ENCODE measurements at places on chromosomes 5 and 9.

DNA sequence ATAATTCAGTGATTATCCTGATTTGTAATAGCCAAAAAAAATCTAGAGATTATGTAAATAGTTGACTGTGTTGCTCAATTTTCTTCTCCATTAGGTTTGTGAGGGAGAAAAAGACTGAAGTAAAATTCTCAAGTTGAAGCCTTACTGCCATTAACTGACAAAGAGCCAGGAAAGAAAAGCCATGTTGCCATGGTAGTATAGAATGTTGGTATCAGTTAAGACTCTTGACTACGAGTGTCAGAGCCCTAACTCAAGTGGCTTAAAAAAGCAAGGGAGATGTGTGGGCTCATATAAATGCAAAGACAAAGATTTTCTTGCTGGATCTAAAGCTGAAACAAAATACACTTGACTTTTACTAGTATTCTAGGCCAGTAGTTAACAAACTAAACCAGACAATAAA, 571.7 kb downstream of the KCTD16 start:
- DNase-seq = no peak

DNA sequence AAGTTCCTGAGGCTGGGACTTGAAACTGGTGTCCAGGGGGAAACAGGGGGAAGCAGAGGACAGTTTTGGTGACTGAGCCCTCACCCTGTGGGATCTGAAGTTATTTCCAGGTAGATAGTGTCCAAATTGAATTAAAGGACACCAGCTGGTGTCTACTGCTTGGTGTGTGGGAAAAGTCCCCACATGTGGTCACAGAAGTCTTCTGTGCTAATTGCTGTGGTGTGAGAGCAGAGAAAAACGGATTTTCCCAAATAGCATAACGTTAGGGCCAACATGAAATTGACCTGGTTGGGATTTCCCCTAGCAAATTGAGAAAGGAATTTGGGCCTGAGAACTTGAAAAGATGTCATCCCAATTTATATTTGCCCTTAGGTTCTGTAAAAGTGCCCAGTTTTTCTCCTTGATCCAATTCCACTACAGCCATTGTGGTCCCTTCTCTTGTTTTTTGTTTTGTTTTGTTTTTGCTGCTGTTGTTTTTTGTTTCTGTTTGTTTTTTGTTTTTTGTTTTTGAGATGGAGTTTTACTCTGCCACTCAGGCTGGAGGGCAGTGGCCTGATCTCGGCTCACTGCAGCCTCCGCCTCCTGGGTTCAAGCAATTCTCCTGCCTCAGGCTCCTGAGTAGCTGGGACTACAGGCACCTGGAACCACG, 5.6 kb upstream of the STARD4 start:
- no peak for DNase-seq

GRCh38 chr5:99441235-99441634, 512.4 kb upstream of the CHD1 start:
- DNase-seq = no peak

DNA sequence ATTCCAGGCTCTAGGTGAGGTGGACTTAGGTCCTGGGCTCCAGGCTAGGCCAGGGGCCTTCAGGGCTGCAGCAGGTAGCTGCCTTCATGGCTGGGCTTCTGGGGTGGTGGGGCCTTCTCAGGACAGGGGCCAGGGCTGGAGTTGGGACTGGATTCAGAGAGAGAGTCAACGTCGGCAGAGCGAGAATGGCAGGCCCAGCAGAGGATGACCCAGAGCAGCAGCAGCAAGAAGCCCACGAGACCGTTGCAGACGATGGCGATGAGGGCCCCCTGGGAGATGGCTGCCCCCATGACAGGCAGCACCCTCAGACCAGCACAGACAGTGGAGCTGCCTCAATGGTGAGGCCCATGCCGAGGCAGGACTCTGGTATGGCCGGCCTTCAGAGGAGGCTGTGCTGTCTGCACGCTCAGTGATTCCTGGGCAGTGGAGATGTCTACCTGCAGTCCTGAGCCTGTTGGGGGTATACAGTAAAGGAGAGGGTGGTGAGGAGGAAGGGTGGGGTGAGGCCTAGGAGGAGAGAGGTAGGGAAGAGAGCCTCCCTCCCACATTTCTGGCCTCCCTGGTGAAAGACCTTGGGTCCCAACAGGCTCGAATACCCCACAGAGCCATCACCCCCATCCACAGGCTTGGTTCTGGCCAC, 1.3 kb downstream of the ENHO start:
- no peak for DNase-seq

- DNase-seq = no peak
Observed at GRCh38 chr9:17045381-17045940, 89.4 kb upstream of the CNTLN start.

DNA sequence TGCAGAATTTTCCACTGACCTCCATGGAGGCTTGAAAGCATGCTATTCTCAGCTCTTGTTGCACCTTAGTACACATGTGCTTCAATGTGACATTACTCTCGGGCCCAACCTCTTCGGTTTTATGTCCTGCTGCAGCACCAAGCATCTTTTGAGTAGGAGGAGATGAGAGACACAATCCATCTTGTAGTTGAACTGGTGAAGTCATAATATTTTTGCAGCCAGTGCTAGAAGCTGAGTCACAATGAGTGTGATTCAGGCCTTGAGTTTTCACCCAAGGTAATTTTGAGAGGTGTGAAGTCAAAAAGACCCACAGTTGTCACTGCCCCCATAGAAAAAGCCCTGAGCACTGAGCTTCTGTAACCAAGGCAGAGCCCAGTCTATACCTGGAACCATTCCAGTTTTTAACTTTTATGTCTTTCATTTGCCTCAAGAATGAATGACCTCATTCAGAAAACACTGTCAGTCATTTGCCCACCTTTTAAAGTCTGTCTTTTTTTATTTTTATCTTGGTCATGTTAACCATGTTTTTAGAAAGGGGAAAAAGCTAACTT, 117.7 kb downstream of the ZNF462 start:
- no peak for DNase-seq

DNA sequence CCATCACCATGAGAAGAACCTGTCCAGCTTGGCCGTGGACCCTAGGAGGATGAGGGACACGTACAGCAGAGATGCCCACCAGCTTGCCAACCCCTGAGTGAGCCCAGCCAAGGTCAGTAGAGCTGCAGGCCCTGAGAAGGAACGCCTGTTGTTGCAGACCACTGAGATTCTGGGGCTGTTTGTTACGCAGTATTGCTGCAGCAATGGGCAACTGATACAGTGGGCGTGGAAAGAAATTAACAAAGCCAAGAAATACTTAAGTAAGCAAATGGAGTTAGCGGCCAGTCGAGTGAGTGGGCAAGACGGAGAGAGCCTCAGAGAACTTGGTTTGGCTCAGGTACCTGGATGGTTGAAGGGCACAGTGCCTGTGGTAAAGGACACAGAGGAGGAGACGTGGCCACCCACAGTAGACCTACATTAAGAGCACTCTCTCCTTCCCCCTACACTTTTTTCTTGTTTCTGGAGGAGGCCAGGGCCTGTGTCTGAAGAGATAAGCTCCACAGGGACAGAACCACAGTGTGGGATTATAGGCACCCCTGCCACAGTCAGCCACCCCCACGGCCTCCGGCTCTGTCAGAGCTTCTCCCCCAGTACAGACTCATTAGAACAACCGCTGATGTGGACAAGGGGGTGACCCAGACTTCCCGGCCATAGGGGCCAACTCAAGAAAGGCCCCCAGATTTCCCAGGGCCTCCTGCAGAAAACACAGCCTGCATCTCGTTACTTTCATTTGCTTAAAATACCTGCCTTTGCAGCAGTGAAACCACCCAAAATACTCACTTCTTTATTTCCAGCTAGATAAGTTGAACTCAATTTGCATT, 40.1 kb upstream of the GRHPR start:
- DNase-seq = no peak

DNA sequence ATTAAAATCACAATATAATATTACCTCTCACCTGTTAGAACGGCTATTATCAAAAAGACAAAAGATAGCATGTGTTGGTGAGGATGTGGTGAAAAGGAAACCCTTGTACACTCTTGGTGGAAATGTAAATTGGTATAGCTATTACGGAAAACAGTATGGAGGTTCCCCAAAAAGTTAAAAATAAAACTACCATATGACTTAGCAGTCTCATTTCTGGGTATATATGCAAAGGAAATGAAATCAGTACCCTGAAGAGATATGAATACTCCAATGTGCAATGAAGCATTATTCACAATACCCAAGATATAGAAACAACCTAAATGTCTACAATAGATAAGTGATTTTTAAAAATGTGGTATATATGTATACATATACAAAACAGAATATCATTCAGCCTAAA, 199.9 kb downstream of the SNX18 start:
- DNase-seq = no peak

- DNase-seq = no peak
Observed at GRCh38 chr5:177426566-177427210, at the start of gene GRK6. Gene GRK6, plus strand, starts transcription at chr5:177426676. Its CDS starts 170 bp downstream, at chr5:177426846.

Measured in NCI-H2081 treated with DMSO at 0.1 percent for 48 hours (cell line).